ENCODE measurements at places on chromosomes 7 and 10. TPM values are rescaled to one million over a fixed set of nuclear protein-coding genes. Genes with fewer than 3 reads are reported as not detected.

GRCh38 chr7:6516387-6516983, 34.8 kb downstream of the GRID2IP start:
- peak; percentile 45 for DNase-seq

- DNase-seq, result no peak
Observed at GRCh38 chr10:124616040-124616835, 127.9 kb downstream of the FAM53B start.

DNA sequence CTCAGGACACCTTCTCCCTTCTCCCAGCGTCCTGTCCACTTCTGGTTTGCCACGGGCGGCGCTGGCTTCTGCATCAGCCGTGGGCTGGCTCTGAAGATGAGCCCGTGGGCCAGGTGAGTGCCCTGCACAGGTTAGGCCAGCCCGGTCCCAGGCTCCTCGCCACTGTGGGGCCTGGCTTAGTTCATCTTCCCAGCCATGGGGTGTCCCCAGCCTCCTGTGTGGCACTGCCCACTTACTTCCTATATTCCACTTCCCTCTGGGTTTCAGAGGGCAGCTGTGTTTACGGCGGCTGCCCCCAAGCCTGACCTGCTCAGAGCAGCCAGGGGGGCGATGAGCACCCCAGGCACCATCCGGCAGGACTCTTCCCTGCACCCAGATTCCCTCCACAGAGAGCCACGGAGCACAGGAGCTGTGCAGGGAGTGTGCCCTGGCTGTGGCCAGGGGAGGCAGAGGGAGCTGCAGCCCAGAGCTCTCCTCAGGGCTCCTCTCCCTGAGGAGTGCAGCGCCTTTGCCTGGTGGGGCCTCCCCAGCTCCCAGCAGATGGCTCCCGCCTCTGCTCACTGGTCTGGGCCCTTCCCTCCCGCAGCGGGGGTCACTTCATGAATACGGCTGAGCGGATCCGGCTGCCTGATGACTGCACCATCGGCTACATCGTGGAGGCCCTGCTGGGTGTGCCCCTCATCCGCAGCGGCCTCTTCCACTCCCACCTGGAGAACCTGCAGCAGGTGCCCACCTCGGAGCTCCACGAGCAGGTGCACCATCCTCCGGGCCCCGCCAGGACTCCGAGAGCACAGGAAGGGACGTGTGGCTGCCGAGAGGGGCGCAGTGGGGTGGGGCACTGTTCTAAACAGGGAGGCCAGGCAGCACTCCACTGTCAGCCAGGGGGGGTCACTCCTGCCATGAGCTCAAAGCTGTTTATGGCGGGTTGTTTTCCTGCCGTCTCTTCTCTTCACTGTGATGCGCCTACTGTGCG, 6.4 kb downstream of the LFNG start:
- DNase-seq, result no peak

- DNase-seq, result no peak
Observed at GRCh38 chr7:159049266-159050025, 95.2 kb downstream of the VIPR2 start.

GRCh38 chr7:43781726-43782607, 23.5 kb downstream of the BLVRA start:
- DNase-seq, result no peak

DNA sequence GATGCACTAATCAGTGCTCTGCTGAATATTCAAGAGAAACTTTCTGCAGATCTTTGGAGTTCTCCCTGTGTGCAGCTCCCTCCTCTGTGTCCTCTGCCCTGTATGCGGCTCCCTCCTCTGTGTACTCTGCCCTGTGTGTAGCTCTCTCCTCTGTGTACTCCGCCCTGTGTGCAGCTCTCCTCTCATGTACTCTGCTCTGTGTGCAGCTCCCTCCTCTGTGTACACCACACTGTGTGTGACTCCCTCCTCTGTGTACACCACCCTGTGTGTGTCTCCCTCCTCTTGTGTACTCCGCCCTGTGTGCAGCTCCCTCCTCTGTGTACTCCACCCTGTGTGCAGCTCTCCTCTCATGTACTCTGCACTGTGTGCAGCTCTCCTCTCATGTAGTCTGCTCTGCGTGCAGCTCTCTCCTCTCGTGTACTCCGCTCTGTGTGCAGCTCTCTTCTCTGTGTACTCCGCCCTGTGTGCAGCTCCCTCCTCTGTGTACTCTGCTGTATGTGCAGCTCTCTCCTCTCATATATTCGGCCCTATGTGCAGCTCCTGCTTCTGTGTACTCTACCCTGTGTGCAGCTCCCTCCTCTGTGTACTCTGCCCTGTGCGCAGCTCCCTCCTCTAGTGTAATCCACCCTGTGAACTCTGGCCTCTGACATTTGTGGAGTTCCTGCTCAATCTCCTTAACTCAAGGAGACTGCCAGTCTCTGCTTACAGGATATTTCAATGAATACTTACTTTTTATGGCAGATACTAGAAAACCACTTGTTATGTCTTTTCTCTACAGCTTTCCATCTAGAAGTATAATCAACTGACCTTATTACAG, 280.4 kb downstream of the GLRX3 start:
- DNase-seq, result no peak

DNA sequence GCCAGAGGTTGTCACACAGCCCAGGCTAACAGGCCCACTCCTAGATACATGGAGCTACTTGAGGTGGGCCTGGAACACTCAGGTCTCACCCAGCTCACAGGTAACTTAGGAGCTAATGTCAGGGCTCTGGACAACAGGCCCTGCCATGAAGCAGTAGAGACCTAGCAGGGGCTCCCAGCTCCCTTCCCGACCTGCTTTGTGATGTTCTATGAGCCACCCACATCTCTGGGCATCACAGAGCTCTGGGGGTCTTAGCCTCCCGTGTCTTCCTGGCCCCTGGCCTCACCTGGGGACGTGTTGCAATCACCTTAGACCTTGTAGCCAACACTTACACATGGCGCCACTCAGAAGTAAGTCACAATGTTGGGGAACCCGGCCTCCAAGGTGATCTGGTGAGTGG, 12.4 kb downstream of the WDFY4 start:
- no peak for DNase-seq

DNA sequence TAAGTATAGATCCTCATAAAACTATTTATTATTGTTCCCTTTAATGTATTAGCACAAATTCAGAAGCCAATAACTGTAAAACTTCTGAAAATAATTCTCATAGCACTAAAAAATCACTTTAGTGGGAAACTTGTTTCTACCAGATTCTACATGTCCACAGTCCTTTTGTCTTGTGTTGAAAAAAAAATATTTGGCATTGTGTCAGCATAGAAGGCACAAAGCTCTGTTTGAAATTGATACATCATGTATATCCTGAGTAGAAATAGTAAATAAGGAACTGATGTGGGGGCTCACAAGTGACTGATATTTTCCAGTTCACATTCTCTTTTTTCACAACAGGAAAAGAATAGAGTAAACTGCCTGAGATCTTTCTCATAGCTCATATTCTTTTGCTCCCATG, 134.6 kb downstream of the GRM3 start:
- no peak for DNase-seq

DNA sequence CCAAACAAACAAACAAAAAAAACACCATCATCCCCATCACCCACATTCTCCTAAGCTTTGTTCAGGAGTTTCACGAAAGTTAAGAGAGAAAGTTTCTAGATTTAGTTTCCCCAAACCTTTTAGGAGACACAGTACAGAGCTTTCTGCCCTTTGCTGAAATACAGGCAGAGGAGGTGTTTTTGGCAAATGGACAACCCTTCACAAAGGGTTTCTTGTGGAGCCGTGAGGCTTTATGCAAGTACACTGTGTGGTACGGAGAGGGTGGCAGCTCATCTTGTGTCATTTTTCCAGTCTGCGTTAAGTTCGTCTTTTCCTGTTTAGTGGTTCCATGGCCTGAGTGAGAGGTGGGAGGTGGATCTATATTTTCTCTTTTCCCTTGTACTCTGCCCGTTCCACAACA, 215.5 kb upstream of the PRKCQ start:
- no peak for DNase-seq

- no peak for DNase-seq
Observed at GRCh38 chr10:100847440-100847839, 65.3 kb upstream of the SLF2 start.

The FAM25G gene
- not detected for total RNA-seq

The VIPR2 gene
- total RNA-seq, result 3.6 TPM

The MRLN gene
- total RNA-seq, result not detected

The ZNF804B gene
- not detected for total RNA-seq

The ZWINT gene
- 3.8 TPM for total RNA-seq
